ENCODE measurements at places on chromosomes 4 and X.

DNA sequence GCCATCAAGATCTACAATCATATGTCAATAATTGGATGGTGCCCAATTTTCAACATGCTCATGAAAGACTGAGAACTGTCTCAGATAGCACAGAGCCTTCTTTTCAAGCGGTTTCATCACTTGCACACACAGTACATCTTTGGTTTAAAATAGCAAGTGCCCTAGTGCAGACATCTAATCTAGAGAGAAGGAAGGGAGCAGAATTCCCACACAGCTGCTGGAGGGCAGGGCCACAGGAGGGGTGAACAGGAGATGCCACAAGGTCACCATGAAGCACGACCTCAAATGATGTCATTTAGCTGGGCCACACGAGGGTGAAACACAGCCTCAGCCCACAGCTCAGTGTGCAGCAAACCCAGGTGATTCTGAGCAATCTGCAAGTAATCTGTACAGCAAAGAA, 24.3 kb downstream of the LEF1 start:
- no peaks in the 10 kb centered on the region for H3K36me3 ChIP-seq
- H3K27ac ChIP-seq: no peak overlapping the region
- no peak overlapping the region for H3K4me3 ChIP-seq
- no peak for DNase-seq
- no peaks in the 10 kb centered on the region for H3K27me3 ChIP-seq

DNA sequence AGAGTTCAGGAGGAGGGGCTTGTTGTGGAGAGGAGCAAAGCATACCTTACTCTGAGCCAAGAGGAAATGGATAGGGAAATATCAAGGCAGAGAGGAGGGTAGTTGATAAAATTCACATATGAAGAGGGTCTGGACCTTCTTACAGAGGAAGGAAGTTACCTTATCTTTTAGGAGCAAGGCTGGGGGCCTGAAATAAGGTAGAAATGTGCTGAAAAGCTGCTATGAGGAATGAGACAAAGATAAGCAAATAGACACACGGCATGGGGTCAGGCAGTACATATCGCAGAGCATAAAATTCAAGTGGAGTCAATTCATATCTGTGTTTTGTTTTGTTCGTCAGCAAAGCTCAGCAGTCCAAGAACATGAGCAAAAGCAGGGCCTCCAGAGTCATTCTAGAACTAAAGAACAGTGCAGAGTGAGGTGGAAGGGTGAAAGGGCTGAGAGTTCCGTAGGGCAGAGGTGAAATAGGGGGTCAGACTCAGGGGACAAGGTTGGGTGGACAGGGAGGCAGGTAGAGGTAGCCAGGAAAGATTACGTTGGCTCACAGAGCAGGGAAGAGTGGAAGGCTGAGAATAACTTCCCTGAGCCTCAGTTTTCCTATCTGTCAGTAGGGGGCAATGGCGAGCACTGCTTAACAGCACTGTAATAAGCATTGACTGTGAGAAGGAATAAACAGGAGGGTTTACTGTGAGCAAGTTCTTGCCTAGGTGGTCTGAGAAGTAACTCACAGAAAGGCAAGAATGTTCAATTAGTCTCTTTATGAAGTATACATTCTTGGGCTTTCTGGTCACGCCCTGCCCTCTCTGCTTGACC, 9.2 kb downstream of the VSIG4 start:
- H3K27ac ChIP-seq: no peak overlapping the region
- H3K4me3 ChIP-seq: no peak overlapping the region
- H3K4me1 ChIP-seq: no peaks in the 10 kb centered on the region
- no peaks in the 10 kb centered on the region for H3K27me3 ChIP-seq
- DNase-seq: peak; percentile 30
- no peaks in the 10 kb centered on the region for H3K36me3 ChIP-seq

DNA sequence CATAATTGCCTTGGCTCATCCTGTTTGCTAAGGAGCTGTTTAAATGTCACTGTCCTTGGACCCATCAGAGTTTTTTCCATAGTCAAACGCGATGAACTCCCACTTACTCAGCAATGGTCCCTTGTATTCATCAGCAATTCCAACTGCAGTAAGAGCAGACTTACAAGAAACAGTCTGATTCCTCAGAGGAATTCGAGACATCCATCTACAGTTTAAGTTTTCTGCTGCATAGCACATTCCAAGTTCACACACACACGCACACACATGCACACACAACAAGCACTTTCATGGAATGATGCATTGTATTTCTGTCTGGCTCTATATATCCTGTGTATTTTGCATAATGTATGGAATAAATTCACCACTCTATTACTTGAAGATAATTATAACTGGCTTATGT, 32.7 kb upstream of the TMEM150C start:
- no peak overlapping the region for H3K27ac ChIP-seq
- H3K27me3 ChIP-seq: no peaks in the 10 kb centered on the region
- no peaks in the 10 kb centered on the region for H3K4me1 ChIP-seq
- no peak for DNase-seq

DNA sequence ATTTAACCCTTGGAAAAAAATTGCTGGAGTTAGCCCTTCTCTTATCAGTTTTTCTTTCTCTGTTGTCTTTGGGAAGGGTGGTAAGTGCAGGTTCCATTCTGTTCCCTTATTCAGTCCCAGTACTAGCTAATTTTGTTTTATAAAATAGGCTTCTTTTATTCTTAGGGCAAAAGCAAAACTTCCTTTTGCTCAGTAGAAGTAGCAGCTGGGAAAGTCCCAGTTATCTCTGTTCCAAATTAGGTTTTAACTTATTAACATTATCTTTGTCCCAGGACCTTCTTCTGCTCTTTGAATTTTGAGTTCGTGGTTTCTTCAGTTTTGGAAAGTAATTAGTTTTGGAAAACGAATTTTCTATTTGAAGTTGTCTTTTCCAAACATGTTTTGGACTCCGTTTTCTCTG, 61.1 kb downstream of the BANK1 start:
- H3K27me3 ChIP-seq: no peaks in the 10 kb centered on the region
- no peak overlapping the region for H3K27ac ChIP-seq
- no peaks in the 10 kb centered on the region for H3K36me3 ChIP-seq
- H3K4me1 ChIP-seq: no peaks in the 10 kb centered on the region

DNA sequence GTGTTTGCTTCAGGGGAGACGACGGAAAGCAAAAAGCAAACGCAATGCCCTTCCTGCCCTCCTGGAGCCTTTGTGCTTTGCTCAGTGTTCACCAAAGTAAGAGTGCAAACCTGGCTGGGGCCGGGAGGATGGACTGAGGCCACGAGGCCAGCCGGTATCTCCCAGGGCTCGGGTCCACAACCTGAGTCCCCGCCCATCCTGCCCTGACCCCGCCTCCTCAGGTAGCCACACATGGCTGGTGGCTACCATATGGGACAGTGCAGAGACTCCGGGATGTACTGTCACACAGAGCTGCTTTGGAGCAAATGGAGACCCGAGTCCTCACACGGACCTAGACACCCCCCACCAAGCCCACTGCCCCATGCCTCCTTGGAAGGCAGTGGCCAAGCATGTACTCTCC, 4.8 kb downstream of the ATP2B3 start:
- H3K27ac ChIP-seq: no peak overlapping the region
- no peaks in the 10 kb centered on the region for H3K4me1 ChIP-seq
- no peak for DNase-seq
- H3K4me3 ChIP-seq: no peak overlapping the region

DNA sequence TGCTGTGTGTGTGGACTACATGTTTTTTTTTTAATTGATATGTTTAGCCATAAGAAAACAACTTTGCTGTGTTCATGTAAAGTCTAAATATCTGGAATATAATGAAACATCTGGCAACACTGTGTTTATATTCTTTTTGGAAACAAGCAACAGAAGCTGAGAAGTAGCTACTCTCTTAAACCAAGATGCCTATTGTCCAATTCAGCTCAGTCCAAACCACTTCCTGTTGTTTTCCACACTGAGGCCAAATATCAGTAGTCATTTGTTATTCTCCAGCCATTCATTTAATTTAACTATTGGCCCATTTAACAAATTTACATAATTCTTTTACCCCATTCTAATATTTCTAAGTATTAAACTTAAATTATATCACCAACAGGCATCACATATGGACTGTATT, 903.0 kb upstream of the SLIT2 start:
- H3K4me1 ChIP-seq: no peaks in the 10 kb centered on the region
- no peaks in the 10 kb centered on the region for H3K36me3 ChIP-seq
- no peak overlapping the region for H3K27ac ChIP-seq
- no peak for DNase-seq
- no peak overlapping the region for H3K4me3 ChIP-seq

DNA sequence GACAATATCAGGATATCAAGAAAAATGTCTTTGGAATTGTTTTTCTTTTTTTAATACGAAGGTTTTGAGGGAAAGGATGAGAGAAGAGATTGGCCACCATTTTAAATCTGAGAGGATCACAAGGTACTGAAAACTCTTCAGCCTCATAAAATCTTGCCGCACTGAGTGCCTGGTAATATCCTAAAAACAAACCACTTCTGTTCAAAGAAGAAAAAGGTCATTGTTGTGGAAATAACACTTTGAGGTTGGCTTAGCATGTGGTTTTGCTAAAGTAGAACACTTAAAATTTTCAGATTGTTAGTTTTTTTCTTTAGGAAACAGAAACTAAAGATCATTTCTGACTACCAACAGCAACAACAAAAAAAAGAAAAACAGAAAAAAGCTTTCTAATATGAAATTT, 1.0 kb upstream of the CLDN22 start:
- no peak overlapping the region for H3K4me3 ChIP-seq
- no peaks in the 10 kb centered on the region for H3K27me3 ChIP-seq
- H3K4me1 ChIP-seq: no peaks in the 10 kb centered on the region
- no peak for DNase-seq
- no peaks in the 10 kb centered on the region for H3K36me3 ChIP-seq

- DNase-seq: no peak
- H3K27me3 ChIP-seq: no peaks in the 10 kb centered on the region
- no peaks in the 10 kb centered on the region for H3K4me1 ChIP-seq
Measured at GRCh38 chrX:15903186-15903681, 48.6 kb upstream of the AP1S2 start.
